ENCODE measurements at places on chromosomes 4 and X.

GRCh38 chrX:12249997-12250396 lies 111.7 kb downstream of the FRMPD4 start:
- no peak for DNase-seq

DNA sequence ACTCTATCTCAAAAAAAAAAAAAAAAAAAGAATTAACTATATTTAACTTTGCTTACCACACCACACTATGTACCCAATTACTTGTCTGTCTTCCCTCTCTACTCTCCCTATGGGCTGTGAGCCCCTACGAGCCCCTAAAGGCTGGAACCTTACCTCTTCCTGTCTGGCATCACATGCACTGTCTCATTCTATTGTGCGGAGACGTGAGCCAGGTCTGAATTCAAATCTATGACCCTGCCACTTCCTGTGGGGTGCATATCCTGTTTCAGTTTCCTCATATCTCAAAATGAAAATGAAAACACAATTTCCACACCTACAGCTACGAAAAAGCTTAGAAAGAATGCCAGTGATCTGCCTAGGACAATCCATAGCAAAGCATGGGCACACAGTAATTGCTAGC lies 42.9 kb upstream of the HS3ST1 start:
- DNase-seq: peak; percentile 38

- DNase-seq: no peak
Measured at GRCh38 chrX:118764122-118764521, 36.7 kb downstream of the IL13RA1 start.

- DNase-seq: no peak
Measured at GRCh38 chrX:78534221-78534620, 124.9 kb downstream of the RTL3 start.

DNA sequence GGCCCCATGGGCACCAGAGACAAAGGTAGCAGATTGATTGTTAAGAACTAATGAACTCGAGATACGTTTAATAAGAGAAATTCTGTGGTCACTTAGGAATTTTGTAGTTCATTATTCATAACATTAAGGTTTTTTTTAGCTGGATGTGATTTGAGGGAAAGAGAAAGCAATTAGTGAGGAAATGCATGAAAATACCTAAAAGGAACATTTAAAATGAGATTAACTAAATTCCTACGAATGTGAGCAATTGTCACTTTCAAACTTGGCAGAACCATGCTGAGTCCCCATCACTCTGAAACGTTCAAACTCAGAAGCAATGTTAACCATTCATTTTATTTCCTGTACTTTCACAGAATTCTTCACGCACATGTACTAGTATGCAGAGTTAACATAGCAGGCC lies 5.9 kb downstream of the PRMT9 start:
- DNase-seq: no peak

- no peak for DNase-seq
Measured at GRCh38 chr4:41853973-41854372, 81.3 kb upstream of the TMEM33 start.

DNA sequence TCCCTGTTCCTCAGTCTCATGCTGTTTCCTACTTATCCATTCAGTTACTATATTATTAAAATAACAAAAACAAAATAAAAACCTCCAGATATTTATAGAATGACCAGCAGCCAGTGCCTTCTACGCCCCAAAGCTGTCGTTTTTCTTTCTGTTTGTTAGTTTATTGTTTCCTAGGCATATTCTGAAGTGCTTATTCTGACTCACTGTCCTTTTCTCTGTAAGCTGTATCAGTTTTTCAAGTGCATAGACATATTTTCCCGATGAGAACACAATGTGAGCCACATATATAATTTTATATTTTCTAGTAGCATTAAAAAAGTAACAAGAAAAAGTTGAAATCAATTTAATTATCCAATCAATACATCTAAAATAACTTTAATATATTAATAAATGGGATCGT lies 2158.6 kb upstream of the TENM3 start:
- no peak for DNase-seq

DNA sequence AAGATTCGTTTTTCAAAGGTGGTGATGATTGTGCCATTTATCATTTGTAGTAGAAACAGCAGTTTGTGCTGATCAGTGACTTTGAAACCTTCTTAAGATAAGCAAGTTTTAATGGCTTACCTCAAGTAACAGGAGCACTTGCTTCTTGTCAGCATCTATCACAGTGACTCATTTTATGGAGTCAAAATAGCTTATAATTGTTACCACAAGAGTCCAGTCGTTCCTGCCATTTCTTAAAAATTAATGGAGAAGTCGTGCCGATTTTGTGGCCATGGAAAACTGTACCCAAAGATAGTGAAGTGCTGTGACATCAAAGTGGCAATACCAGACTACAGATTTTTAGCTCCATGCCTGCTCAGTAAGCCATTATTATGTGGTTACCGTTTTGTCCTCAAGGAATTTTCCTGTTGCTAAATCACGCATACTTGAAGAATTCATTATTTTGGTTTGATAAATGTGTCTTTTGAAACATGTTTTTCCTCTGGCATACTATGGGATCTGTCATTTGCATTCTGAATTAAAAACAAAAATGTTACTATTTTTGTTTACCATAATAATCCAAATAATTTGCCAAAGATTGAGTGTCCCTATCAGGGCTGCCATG lies 129.9 kb downstream of the CBR4 start:
- DNase-seq: no peak
